ENCODE measurements at places on chromosomes 5 and 9.

DNA sequence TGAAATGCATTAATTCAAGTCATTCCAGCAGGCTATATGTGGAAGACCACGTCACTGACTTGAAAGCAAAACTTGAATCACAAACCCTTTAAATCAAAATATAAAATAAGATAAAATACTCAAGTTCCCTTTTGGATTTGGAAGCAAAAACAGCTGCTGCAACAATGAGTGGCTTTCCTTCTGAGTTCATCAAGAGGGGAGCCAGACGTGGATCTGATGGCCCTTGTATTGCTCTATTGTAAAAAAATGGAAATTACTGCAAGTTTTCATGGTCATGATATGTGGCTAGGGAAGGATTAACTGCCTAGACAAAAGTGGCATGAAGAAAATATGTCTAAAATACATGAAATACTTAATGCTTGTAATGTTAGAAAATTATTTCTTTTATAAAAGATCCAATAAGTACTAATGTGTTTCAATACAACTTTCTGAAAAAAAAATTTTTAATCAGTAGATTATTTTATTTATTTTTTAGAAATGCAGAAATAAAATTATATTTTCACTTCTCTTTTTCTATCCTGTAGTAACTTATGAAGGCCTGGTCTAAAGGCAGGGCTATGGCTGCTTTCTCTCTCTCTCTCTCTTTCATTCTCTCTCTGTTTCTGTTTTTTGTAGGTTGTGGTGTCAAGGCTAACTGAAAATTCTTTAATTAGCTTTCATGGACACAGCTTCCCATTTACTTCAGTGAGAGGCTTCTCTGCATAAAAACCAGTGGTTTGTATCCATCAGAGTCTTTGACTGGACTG is 24.0 kb downstream of the LIX1 start:
- DNase-seq, result no peak

GRCh38 chr9:19649336-19650041 is 139.3 kb downstream of the SLC24A2 start:
- no peak for DNase-seq

GRCh38 chr5:120504057-120504456 is 40.0 kb downstream of the PRR16 start:
- DNase-seq, result no peak

DNA sequence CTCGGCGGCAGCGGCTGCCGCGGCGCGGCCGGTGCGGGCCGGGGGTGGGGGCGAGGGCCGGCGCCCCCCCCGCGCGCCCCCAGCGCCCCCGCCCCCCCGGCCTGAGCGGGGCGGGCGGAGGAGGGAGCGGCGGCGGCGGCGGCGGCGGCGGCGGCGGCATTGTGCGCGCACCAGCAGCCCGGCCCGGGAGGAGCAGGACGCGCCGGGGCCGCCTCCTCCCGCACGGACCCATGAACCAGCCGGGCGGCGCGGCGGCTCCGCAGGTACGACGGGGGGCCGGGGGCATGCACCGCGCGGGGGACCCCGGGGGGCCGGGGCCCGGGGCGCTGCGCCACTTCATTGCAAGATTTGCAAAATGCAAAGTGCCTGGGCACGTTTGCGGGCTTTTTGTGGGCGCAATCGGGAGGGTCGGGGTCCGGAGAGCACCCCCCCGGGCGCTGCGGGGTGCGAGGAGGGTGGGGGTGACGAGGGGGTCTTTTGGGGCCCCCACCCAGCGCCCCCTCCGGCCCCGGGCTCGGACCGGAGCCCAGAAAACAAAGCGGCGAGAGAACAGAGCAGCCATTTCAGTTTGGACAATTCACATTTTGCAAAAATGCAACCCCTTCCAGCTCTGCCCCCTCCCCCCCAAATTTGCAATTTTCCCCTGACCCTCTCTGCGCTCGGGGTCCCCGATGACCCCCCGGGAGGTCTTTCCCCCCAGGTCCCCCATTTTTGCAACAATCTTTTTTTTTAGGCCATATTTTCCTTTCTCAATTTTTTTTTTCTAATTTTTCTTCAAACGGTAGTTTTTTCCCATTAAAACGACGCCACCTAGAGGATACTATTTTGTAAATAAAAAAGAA is at the start of gene ZNF618:
TSS of gene ZNF618 (plus strand) at position 159 of the 842 bp plus-strand sequence. CDS start at position 231, 72 bp downstream.
- DNase-seq, result no peak

- no peak for DNase-seq
Measured at GRCh38 chr5:144481861-144482260, 311.2 kb downstream of the KCTD16 start.

DNA sequence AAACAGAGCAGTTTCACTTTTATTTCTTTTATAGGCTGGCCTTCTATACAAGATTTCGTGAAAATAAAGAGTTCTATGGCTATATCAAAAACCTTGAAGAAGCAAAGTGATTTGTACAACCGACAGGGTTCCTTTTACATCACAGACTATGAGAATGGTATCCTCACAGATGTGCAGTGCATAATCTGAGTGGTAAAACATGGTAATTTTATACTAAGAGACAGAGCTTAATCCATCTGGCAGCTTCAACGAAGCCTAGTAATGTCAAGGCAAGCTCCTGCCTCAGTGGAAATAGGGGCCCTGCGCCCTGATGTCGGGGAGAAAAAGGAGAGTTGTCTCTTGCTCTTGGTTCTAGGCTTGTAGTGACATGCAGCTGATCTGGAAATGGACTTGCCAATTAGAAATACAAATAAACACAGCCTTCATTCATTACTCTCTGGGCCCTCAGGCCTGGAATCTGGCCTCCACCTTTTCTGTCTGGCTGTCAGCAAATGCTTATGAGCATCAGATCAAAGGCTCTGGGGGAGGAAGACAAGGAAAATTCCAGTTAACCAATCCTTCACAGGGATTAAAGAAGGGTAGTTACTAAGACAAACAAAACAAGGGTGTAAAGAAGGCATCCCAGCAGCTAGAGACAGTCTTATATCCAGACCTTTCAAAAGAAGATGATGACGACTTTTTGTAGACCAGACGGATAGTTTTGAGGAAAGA is 33.6 kb upstream of the TRIM32 start:
- no peak for DNase-seq

- no peak for DNase-seq
Measured at GRCh38 chr5:90506221-90506620, 23.2 kb downstream of the LYSMD3 start.
